NCI-H460 (cell line): ENCODE measurements at places on chromosomes 1 and 21.

GRCh38 chr1:10152709-10153284 is 57.6 kb upstream of the KIF1B start:
- DNase-seq: peak; percentile 30

DNA sequence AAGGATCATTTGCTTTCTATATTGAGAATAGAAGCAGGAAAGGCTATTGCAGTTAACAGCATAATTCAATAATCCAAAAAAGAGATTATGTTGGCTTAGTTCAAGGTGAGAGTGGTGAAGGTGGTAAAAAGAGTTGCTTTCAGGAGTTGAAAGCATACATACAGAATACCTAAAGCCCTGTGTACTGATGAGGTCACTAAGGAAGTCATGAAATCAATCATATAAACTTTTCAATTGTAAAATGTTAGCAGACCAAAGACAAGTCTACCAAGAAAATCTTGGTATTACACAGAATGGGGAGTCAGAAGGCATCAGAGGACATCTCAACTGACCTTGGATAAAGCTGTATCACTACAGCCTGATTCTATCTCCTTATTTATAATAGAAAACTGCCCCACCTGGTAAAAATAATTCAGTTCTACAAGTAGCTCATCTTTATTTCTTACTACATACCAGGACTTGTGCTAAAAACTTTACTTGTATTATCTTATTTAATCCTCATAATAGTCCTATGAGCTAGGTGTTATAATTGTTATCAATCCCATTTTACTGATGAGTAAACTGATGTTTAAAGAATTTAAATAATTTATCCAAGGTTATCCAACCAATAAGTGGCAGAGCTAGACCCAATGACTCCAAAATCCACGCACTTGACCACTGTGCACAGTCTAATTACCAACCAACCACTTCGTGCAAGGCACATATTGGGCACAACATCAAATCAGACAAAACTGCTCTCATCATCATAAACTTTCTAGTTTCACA is 40.9 kb downstream of the TUT4 start:
- DNase-seq: no peak

GRCh38 chr1:12546771-12547585 is 71.0 kb downstream of the DHRS3 start:
- DNase-seq: no peak

DNA sequence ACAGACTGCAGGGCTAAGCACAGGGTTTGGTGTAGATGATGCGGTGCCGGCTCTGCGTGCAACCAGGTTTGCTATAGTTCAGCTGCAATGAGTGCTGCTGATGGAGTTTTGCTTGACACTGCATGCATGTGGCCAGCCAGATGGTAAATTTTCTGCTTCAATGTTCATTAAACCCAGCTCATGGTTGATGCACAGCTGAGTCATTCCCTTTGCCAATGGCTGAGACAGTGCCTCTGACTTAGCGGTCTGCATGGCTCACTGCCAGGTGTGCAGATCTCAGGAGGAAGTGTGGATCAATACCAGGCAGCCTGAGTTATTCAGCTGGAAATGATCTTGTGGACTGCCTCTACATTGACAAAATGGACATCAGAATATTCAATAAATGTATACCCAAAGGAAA is 172.7 kb upstream of the ZP4 start:
- DNase-seq: no peak

GRCh38 chr1:115829023-115829674 is 11.8 kb downstream of the NHLH2 start:
- no peak for DNase-seq

GRCh38 chr21:35609263-35609662 is 451.1 kb downstream of the SETD4 start:
- DNase-seq: no peak

- no peak for DNase-seq
Observed at GRCh38 chr1:44717156-44717555, 13.8 kb downstream of the RNU5D-1 start.

DNA sequence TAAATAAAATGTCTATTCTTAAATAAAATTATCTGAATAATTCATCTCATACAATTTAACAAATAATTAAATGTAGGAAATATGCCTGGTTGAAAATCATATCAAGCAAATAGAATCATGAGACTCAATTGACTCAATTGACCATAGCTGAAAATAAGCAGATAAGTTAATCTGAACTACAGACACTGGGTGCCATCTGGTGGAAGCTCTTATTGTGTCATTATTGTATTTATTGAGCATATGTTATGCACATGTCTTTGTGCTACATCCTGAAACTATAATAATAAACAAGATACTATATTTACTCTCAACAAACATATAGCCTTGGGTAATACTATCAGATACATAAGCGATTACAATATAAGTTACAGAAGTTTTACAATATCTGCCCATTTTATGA is 41.0 kb downstream of the BRINP3 start:
- peak; percentile 69 for DNase-seq

- no peak for DNase-seq
Observed at GRCh38 chr1:170240409-170240808, 94.7 kb downstream of the NTMT2 start.

GRCh38 chr1:10326251-10326650 is 72.6 kb upstream of the PGD start:
- no peak for DNase-seq

GRCh38 chr1:48750109-48750508 is 26.6 kb downstream of the BEND5 start:
- no peak for DNase-seq

DNA sequence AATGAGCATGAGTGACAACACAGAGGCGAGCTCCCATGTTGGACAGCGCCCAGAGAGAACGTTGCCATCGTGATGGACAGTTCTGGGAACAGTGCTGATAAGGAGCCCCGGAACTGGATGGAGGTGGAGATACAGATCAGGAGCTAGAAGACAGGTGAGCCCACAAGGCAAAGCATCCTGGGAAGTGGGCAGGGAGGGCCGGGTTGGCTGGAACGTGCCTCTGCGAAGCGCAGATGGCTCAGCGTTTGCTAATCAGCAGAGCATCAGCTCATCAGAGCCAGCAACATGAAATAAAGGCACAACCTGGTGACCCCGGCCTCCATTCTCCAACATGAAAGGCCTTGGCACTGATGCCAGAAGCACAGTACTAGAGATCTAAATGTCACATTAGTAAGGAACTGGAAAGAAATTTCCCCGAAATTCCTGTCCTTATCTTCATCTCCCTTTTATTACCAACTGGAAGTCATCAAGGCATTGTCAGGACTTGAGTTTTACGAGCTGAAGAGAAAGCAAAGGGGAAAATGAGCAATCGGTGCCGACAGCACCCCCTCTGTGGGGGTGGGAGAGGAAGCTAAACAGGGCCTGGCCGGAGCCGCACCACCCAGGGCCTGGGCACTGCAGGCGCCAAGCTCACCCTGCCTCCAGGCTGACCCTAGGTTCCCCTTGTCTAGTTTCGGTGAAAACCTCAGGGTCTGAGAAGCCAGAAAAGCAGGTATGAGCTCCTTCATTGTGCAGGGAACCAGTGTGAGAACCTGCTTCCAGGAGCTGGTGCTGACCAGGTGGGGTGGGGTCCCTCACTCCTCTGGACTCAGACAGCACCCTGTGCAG is 19.9 kb downstream of the ABCA4 start:
- DNase-seq: no peak

DNA sequence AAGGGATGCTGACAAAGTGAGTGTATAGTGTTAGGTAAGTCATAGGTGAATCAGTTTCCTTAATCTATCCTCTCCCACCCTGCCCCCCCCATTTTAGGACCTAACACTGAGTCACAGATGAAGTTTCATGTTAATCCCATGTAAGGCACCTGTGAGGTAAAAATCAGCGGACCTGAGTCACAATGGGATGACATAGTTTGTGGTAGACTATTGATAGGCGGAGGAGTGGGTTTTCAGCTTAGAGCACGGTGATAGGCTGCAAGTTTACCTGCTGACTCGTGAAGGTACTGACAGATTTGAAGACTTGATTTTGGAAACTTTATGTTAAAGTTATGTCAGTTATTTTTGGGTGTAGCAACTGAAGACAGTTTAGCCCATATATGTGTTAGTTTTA is 1.7 kb downstream of the TOR1AIP1 start:
- no peak for DNase-seq

GRCh38 chr1:48917901-48918603 is 141.4 kb upstream of the BEND5 start:
- peak; percentile 81 for DNase-seq

DNA sequence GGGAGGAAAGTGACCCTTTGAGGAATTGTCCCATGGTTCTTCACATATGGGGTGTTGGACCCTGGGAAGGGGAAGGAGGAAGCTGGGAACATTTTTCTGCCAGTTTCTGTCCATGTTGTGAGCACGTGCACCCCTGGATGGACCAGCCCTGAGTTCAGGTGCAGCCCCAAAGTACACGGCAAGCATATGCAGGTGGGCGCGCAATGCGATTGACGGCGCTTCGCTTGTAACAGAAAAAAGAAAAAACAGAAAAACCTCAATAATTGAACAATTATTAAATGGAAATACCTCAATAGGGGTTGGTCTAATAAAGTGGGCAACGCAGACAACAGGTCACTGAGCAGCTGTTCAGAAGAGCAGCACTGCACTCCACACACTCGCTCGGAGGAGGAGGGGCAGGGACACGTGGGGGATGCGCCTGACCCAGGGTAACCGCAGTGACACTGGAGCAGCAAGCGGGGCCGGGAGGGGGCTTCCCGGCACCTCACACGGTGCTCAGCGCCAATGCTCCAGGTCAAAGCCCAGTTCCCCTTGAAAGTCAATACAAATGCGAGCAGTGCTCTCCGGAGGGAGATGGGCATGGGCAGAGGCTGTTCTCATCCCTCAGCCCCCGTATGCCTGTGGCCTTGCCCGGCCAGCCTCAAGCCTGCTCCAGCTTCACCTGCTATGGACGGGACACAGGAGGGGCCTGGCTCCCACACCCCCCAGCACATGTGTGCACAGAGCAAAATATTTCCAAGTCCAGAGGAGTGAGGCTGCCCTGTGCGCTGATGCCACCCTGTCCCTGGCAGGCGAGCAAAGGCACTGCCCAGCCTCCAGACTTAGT is 6.6 kb upstream of the ACTRT2 start:
- no peak for DNase-seq

GRCh38 chr1:54358503-54359168 is 47.6 kb downstream of the SSBP3 start:
- no peak for DNase-seq

DNA sequence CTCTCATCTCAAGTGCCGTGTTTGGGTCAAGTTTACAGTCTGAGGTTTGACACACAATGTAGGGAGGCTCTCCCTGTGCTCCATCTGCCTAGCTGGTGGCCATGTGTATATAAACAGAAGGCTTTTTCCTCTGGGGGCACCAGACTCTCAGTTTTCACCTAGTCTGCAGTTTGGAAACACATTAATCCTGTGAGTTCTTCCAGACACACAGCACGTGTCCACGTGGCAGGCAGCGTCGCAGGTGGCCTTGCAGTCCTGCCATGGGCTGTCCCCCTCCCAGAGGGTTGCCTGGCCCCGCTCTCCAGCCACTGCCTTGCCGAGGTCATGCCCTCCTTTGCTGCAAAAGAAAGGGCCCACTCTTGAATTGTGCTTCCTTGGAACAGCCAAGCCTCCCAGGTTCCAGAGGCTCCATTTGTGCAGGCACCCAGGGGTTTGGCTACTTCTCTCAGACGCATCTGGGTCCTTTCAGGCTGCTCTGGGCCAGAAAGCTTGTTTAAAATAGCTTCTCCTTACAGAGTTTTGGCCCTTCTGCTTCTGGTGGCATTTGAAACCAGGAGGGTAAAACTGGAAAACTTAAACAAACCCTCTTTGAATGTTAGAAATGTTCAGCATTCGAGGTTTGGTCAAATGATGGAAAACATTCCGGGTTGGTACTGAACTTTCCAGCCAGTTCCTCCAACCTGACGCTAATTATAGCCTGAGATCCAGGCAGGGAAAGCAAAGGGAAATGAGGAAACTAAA is 4.4 kb upstream of the RUNX1 start:
- DNase-seq: no peak

DNA sequence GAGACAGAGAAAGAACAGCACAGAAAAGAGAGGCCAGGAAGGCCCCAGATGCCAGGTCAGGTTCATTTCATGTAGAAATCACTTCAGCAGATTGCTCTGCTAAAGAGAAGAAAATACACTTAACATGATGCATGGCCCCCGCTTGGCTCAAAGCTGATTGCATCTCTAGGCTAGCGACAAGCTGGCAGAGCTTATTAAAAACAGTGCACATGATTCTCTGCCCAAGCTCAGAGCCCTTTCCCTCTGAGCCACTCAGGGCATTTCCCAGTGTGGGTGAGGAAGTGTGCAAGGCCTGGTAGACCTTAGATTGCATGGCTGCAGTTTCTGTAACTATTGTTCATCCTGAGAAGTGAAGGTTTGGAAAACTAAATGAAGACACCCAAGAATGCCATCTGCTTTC is 3.3 kb upstream of the CAPN9 start:
- DNase-seq: no peak

GRCh38 chr1:26785611-26786436 is 1.9 kb upstream of the PIGV start:
- no peak for DNase-seq

- DNase-seq: no peak
Observed at GRCh38 chr1:107670397-107671040, 294.5 kb downstream of the VAV3 start.

DNA sequence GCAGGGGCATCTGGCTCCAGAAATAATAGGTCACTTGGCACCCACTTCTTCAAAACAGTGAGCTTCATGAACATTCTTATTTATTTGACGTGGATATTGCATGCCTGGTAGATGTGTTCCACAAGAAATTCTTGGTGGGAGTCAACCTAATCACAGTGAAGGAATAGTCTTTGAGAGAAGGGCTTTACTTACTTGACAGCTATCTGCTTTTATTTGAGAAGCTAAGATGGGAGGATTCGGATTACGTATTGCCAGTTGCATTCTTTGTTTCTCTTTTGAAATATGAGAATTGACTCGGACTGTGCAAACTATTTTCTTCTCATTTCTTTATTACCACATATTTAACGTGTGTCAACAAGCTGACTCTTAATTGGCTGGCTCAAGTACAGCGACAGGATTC is 117.2 kb downstream of the FASLG start:
- no peak for DNase-seq

DNA sequence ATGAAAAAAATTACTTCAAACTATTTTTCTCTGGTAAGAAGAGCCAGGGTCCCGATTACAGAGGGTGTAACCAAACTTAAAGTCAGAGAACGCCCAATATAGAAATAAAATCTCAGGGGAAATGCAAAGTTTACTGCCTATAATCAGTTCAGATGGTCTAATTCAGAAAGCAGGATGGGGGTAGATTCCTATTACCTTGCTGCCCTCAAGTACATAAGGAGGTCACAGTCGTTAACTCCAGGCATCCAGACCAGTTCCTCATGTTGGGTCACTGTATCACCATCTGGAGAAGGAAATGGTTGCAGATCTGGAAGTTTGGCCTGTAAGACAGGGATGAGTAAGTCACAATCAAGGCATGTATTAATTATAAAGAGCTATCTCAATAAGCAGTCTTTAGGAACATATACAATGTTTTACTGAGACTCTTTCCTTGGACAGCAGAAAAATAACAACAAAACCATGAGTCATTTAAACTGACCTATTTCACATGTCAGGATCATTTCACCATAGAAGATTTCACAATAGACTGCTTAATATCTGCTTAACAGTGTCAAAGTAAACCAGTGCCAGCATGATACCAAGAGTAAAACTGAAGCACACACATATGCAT is 179.4 kb downstream of the SLC45A1 start:
- DNase-seq: peak; percentile 71

GRCh38 chr1:23902321-23903278 is 10.6 kb downstream of the CNR2 start:
- DNase-seq: no peak

GRCh38 chr1:12552951-12553921 is 64.8 kb downstream of the DHRS3 start:
- DNase-seq: no peak

GRCh38 chr21:45429221-45430175 is 24.5 kb downstream of the COL18A1 start:
- DNase-seq: no peak
